Frontal cortex (tissue), 4 donors: ENCODE measurements at places on chromosomes 1 and 21. TPM values are rescaled to one million over a fixed set of nuclear protein-coding genes. Genes with fewer than 3 reads are reported as not detected.

PRMT2 gene
- total RNA-seq, result 216 TPM

IFNGR2 gene
- total RNA-seq, result 60.3 TPM

MAGI3 gene
- 31.8 TPM for total RNA-seq

KIAA0319L gene
- total RNA-seq, result 34.2 TPM

OR2T35 gene
- total RNA-seq, result under 0.01 TPM

VCAM1 gene
- 16.3 TPM for total RNA-seq

CRP gene
- not detected for total RNA-seq

SERPINC1 gene
- total RNA-seq, result not detected

POU3F1 gene
- 9.4 TPM for total RNA-seq

SLC16A4 gene
- 4.1 TPM for total RNA-seq

CBR1 gene
- 21.6 TPM for total RNA-seq
